ENCODE measurements at places on chromosomes 1 and 21.

- no peak for DNase-seq
Observed at GRCh38 chr1:56552349-56552748, 27.0 kb downstream of the PLPP3 start.

DNA sequence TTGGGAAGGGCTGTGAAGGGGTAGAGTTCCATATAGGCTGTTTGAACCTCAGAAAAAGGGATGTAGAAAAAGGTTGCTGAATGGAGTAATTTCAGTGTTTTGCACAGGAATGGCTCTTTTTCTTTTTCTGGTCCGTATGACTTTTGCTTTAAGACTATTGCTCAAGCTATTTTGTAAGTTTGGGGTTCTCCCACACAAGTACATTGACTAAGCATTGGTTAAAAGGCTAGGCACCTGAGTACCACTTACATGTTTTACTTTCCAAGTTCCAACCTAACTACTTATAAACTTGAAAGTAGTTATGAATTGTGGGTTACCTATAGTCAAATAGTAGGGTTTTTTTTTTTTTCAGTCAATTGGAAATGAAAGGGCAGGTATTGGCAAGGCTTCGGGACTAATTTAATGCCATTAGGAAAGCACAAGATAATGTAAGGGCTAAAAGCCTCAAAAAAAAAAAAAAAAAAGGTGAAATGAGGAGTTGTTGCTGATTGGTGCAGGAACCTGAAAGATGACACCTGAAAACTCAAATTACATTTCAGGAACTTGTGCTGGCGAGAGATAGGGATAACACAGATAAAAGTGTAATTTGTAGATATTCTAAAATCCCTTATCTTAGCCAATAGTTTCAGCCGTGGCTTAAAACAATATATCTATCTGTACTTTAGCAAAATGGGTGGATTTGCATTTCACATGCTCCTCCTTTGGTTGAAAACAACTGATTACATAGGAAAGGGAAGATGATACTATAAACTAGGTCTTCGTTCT is 209.5 kb downstream of the RPS6KC1 start:
- DNase-seq, result no peak

DNA sequence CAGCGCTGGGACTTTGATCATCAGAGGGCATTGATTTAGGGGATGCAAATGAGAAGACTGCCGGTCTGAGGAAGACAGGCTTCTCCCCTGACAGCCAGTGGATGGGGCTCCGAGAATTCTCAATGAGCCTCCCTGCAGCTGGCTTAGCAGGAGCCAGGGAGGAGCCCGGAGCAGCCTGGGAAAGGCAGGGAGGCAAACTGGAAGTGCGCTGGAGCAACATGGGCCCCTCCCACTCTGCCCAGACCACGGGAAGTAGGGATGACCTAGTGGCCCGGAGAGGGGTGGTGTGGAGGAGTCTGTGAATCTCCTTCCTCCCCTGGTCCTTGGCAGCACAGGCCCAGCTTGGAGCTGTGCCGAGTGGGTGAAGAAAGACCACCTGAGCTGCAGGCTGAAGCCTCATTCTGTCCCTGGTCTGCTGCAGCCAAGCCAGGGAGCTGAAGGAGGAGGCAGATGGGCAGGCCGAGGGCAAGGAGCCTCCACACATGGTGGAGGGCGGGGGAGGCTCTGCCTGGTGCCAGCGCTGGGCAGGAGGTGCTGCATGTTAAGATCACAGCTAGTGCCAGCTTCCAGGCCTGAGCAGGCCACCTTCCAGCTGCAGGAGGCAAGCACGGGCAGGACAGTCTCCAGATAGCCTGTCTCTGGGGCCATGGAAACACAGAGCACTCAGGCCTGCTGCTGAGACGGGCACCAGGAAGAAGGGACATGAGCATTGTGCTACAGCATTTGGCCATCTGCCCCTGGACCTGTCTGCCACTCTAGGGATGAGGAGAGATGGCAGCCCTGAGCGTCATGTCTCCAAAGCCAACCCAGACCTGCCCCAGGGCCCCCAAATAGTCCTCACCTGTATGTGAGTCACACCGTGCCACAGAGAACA is 12.2 kb upstream of the CLSTN1 start:
- no peak for DNase-seq

- DNase-seq, result no peak
Observed at GRCh38 chr1:74247881-74248528, 12.8 kb downstream of the TNNI3K start.

DNA sequence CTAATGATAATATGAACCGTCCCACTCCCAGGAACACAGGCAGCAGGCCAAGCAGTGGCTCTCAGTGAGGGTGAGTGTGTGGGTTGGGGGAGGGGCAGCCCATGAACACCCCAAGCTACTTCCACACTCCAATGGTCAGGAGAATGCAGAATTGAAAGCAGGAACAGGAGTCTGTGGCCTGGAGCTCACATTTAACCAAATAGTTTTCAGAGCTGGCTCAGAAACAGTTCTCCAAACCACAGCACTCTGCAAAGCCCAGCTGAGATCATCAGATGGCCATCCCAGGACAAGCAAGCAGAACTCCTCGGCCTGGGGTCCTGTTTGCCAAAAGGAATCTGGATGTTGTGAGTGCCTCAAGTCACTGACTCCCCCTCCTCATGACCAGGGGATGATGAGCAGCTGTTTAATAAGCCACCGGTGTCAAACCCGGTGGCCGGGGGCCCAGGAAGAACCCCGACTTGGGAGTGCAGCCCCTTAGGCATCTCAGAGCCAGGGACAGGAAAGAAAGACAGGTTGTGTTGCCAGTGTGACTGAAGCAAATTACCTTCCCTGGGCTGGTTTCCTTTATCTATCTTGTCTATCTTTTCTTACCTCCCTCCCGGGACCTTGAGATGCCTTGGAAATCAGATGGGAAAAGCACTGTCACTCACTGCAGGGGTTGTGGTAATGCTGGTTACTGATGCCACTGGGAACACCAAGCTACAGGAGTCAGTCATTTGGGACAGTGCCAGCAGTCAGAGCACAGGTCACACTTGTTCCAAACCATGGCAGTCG is 20.4 kb downstream of the DEGS1 start:
- DNase-seq, result no peak

Measured in T follicular helper cell (primary cell).